ENCODE measurements at places on chromosomes 7 and 10.
A peak's percentile ranks its signal among the peaks of the same experiment; 100 is the strongest.

- DNase-seq = no peak
Observed at GRCh38 chr10:87659571-87660483, at the start of gene PAPSS2. Gene PAPSS2, plus strand, starts transcription at chr10:87659878. Its CDS starts 104 bp downstream, at chr10:87659982.

- DNase-seq = no peak
Observed at GRCh38 chr7:34747176-34747781, 89.3 kb downstream of the NPSR1 start.

GRCh38 chr7:114182837-114183236 lies 231.8 kb upstream of the FOXP2 start:
- DNase-seq = no peak

DNA sequence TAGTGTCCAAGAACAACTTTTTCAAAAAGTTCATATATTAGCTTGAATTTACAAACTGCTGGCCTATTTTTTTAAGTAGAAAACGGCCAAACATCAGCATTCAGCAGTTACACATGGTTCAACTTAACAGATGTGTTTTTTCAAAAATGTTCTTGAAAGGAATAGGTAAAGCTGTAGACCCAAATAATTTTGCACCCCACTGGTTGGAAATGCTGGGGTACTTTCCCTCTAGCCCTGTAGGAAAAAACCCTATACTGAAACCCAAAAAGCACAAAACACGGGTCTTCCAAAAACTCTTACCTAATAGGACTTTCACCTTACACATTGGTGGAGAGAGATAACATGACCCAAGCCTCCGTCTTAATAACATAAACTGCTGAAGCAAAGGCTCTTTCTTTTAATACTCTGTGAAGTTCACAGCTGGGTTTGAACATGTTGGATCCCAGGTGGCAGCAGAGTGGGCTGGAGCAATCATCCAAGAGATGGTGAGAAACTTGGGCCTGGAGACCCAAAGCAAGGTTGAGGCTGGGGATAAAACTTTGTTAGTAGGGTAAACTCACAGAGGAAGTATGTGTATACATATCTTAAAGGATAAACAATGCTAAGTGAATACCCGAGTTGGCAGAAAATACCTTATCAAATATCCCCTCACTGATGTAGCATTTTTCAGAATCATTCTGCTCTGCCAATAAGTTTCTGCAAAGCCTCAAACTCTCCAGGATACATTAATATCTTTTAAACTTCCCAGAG lies 629 bp upstream of the DNAJC9 start:
- no peak for DNase-seq

DNA sequence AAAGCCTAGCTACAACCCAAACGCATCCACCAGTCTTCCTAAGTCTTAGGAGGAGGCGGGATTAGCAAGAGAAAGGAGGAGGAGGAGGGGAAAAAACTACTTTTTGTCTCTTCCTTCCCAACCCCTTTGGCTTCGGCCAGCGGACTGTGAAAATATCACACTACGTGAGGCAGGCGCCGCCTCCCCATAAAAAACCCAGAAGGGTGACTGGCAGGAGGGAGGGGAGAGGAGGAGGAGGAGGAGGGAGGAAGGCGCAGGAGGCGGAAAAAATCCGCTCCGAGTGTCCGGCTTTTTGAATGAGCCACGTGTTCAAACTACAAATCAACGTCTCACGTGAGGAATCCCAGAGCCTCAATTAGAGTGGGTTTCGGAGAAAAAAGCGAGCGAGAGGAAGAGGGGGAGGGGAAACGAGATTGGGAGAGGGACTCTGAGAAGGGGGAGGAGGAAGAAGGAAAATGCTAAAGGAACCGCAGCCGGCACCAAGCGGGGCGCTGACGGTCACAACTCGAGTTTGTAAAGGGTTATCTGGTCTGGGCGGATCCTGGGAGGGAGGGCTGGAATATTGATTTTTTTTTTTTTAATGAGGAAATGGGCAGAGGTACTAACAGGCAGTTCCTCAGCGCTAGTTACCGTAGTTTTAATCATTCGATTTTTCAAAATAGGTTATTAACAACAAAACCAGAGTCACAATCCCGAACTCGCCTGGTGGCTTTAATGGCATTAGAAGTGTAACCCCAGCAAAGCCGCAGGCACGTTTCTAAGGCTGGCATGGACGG lies at the start of gene IGF2BP3:
IGF2BP3 (minus strand) TSS at position 162 of the 776 bp plus-strand sequence. CDS start 381 bp downstream, outside the sequence.
- peak; percentile 8 for DNase-seq

DNA sequence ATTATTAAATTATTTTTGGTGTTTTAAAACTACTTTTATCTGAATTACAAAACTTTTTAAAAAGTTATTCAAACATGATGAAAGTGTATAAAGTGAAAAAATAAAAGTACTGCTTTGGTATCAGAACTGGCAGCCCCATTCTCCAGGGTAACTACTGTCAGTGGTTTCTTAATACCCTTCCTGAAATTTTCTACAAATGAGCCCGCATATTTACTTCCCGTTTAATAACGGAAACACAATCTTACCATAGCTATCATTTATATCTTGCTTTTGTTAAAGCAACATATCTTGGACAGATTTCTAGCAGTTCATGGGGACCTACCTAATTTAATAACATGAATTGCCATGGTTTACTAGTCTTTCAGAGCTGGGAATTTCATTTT lies 249.9 kb downstream of the RNLS start:
- DNase-seq = no peak

GRCh38 chr10:5532307-5532605 lies 7.5 kb downstream of the CALML3 start:
- no peak for DNase-seq

Measured in activated CD8-positive, alpha-beta memory T cell treated with anti-CD3 and anti-CD28 coated beads for 48 hours (primary cell).